ENCODE measurements at places on chromosomes 2 and 18.

DNA sequence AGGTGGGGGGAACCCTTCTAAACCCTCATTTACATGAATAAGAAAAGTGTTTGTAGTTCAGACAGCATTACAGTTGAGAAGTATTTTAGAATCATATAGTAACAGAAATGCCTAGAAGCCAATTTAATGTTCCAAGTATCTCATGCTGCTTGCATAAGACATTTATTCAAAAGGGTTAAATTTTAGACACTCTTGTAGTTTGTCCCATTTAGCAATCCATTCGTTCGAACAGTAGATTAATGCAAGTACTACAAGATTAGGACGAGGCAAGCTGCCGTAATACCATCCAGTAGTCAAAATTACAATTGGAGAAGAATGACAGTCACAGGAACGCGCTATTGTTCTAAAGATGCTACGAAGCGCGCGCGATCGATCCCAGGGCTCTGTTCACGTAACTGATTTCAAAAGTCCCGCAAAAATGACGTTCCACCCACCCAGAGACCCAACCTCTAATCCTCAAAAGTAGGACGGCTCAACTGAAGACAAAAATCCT lies 1.2 kb downstream of the TMEM237 start:
- no peak for DNase-seq

DNA sequence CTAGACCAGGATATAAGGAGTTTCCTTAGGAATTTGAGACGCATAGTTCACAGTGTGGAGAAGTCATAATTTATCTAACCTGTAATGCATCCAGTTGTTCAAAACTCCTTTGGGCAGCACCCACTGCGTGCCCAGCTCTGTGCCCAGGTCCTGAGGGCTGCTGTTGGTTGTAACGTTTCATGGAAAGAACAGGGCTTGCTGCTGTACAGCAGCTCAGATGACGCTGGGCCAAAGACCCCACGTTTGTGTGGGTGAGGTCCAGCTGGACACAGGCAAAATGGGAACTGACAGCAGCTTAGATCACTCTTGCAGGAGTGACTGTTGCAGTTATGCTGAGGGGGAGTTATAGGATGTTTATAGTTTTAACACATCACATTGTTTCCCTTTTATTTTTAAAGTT lies 30.0 kb upstream of the HS6ST1 start:
- no peak for DNase-seq

DNA sequence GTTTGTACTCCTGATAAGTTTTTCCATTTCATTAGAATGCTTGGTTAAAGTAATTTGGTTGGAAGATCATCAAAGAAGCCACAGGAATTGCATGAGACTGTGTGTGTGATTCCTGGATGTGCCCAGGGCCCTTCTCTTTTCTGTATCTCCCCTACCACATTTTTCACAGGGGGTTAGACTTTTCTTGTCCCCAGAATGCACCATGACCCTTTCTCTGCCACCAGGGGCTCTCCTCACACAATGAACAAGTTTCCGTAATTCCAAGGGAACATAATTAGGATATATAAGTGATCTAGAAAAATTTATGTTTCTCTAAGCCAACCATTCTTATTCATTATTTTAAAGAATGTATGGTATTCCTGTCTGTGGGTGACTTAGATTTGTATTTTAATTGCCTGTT lies 291.8 kb downstream of the NEDD4L start:
- DNase-seq = no peak

DNA sequence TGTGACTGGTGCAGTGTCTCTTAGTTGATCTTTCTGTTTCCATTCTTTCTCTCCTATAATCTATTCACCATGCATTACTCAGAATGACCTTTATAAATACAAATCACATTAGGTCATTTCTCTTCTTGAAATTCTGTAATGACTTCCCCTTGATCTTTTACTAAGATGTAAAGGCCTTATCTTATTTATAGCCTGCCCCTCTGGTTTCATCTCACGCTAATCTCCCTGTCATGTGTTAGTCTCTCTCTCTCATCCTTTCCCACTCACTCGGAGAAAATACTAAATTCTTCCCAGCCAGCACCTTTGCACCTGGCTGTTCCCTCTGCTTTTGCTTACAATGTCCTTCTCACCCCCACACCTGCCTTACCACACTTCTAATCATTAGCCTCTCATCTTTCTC lies 530.8 kb downstream of the ADCYAP1 start:
- no peak for DNase-seq

DNA sequence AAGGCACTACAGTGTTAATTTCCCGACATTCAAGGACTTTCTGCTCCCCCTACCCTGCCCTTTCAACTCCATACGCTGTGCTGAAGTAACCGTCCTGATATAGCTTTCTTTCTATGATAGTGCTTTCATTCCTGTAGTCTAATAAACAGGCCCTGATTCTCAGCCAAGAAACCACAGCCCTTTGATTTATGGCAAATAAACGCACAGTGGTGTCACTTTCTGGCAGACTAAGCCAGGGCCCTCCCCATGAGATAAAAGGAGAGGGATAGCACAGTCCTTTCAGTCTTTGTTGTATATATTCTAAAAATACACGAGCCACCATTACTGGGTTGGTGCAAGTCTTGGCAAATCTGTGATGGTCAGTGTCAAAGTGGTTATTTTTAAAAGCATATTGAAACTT lies 291.2 kb downstream of the ALPK2 start:
- no peak for DNase-seq

DNA sequence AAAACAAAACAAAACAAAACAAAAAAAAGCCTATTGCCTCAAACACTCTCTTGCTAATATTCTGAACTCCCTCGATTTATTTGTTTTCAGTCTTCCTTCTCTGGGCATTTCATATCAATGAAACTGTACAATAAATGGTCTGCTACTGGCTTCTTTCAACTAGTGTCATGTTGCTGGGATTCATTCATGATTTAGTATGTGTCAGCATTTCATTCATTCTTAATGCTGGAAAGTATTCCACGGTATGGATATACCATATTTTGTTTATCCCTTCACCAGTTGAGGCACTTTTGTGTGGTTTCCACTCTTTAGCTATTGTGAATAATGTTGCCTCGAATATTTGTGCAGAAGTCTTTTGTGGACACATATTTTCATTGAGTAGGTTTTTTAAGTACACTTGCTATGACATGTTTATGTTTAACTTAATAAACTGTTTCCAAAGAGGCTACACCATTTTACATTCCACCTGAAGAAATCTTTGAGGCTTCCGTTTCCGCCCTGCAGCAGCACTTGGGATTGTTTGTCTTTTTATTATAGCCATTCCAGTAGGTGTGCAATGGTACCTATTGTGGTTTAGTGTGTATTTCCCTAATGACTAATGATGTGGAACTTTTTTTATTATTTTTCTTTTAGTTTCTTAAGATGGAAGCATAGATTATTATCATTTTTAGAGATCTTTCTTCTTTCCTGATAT lies 543.6 kb upstream of the SOX11 start:
- no peak for DNase-seq

- DNase-seq = no peak
Observed at GRCh38 chr2:111982822-111983221, 72.2 kb upstream of the TMEM87B start.

- no peak for DNase-seq
Observed at GRCh38 chr2:148582679-148583511, 61.7 kb upstream of the EPC2 start.

- DNase-seq = no peak
Observed at GRCh38 chr2:102983786-102984185, 222.0 kb downstream of the TMEM182 start.

- no peak for DNase-seq
Observed at GRCh38 chr2:207248702-207249377, 83.1 kb upstream of the KLF7 start.

GRCh38 chr2:114857196-114857595 lies 414.8 kb downstream of the DPP10 start:
- DNase-seq = no peak

DNA sequence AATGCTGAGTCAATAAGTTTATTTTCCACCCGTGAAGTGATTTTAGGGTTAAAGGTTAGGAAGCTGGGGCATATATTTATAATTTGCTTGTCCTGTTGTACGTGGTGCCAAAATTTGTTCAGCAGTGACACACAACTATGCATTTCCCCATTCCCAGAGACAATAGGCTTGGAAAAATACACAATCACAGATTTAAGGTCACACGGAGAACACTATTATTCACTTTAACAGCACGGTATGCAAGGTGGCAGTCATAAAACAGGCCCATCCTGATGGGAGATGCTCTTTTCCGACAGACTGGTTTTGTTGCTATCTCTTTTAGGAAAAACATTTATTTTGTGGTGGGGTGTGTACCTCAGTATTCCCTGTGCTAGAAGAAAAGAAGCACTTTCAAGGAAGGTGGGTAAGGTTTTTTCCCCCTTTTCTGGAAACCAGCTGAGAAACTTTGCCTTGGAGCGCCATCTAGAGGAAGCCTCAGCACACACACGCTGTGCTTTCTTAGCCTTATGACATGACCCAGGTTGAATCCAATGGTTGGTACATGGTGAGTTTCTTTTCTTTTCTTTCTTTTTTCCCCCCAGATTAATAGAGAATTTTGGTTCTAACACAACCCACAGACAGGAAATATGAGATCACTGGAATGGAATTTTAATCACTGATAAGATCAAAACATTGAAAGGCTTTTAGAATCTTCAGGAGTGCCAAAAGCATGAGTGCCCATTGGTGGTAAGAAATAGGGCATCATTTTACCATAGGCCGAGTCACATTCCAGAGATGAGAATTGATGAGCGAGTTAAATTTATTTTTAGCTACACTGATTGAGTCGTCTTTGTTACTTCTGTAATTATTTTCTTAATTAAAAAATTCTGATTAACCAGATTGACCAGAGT lies 332.1 kb downstream of the AGPS start:
- peak; percentile 83 for DNase-seq

- DNase-seq = peak; percentile 73
Observed at GRCh38 chr2:26144953-26145680, 27.8 kb upstream of the GAREM2 start.

GRCh38 chr2:24482251-24482971 lies 8.6 kb upstream of the NCOA1 start:
- DNase-seq = no peak

DNA sequence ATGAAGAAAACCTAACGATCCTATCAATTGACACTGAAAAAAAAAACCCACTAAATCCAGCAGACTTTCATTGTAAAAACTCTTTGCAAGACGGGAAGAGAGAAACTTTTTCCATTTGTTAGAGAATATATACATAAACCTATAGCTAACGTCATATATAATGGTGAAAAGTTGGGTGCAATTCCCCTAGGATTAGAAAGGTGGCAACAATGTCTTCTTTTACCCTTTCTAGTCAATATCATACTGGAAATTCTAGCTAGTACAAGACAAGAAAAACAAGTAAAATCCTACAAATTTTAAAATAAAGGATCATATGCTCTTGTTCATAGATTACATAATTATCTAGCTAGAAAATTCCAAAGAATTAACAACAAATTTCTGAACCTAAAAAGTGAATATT lies 1596.5 kb upstream of the LRRTM1 start:
- DNase-seq = no peak

DNA sequence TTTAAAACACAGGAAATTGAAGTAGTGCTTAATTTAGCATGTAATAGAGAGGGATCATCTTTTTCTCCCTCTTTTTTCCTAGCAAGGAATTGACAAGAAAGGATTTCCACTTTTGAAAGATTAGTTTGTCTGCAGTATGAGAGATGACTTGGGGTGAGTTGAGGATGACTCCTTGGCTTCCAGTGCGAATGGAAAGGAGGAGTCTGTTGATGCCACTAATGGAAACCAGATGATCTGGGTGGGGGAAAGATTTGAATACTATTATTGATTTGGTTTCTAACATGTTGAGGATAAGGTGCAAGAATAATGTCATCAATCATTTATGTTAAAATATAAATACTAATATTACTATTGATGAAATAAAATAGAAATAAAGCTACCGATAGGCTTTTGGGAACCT lies 205.4 kb downstream of the PPP1R1C start:
- DNase-seq = no peak

GRCh38 chr2:210598219-210598618 lies 41.8 kb downstream of the CPS1 start:
- no peak for DNase-seq

DNA sequence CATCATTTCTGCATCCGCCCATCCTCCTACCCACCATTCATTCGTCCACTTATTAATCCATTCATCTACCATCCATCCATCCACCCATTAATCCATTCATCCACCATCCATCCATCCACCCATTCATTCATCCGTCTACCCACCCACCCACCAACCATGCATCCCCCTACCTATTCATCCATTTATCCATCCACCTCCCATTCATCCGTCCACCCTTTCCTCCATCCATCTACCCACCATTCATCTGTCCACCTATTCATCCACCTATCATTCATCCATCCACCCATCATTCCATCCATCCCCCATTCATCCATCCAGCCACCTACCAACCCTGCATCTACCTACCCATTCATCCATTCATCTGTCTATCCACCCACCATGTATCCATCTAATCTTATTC lies 83.5 kb upstream of the MCFD2 start:
- DNase-seq = no peak

DNA sequence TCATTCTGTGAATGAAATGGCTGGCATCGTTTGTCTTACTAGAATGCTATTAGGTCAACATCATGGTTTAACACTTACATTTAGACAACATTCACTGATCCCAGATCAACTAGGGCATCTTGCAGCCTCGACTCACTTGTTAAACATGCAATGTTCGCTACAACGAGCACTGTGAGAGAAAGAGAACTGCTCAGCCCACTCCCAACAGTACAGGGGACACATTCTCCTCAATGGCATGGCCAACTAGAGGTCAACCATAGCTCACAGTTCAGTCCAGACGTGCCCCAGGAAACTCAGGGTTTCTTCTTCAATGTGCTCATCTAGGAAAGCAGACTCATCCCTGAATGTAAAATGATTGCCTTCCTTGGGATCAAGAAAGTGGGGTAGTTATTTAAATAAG lies 5.9 kb downstream of the WIPF1 start:
- no peak for DNase-seq

DNA sequence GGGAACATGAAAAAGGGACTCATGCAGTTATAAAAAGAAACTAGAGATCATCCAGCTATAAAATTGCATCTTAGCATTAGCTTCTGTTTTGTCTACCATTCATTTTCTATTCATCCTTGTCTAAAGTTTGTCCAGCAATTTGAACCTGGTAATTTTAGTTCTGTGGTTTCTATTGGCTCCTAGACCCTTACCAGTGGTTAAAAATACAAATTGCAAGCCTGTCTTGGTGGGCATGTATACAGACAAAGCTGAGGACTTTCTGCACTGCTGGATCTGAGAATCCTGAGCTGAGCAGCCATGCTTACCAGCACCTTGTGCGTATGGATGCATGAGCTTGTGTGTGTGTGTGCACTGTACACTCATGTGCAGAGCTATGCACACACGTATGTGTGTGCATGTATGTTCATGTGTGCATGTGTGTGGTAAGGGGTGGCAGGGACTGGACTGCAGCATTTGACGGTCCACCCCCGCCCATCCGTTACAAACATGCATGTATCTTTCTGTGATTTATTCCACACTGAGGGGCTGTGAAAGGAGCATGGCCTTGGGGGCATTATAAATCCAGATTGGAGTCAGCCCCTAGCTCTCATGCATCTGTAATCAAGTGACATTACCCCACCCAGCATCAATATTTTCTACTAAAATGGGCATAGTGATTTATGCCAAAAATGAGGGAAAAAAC lies 144.7 kb downstream of the FAM210A start:
- no peak for DNase-seq

- no peak for DNase-seq
Observed at GRCh38 chr2:238029853-238030252, 30.9 kb upstream of the SCLY start.
